ENCODE measurements at places on chromosomes 5 and 9.
A peak's percentile ranks its signal among the peaks of the same experiment; 100 is the strongest.

DNA sequence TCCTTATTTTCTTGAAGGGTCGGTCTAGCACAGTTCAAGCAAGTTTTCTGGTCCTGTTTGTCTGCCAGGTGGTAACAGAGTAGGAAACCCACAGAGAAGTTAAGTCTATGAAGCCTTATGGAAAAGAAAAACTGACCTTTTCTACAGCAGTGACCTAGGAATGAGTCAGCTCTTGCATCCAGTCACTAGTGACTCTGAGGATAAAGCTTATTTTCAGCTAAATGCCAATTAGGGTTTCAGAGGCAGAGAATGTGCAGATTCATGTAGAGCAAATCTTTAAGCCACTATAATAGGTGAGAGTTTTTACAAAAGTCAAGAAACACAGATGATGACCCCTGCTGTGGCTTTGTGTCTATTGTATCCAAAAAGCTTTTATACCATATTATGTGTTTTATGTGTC is 100.7 kb downstream of the CWC27 start:
- DNase-seq = no peak
- no peaks in the 10 kb centered on the region for H3K27me3 ChIP-seq
- no peak overlapping the region for H3K27ac ChIP-seq
- H3K36me3 ChIP-seq = no peaks in the 10 kb centered on the region
- H3K4me1 ChIP-seq = peaks cover 3% of the 10 kb centered on the region

- H3K36me3 ChIP-seq = no peaks in the 10 kb centered on the region
- DNase-seq = no peak
- H3K27me3 ChIP-seq = peaks cover 30% of the 10 kb centered on the region
- no peak overlapping the region for H3K27ac ChIP-seq
- no peak overlapping the region for H3K4me3 ChIP-seq
- peaks cover 7% of the 10 kb centered on the region for H3K4me1 ChIP-seq
Observed at GRCh38 chr9:1007312-1007711, 30.9 kb downstream of the DMRT3 start.

- no peak overlapping the region for H3K27ac ChIP-seq
- H3K4me1 ChIP-seq = no peaks in the 10 kb centered on the region
- H3K36me3 ChIP-seq = no peaks in the 10 kb centered on the region
- DNase-seq = no peak
- no peaks in the 10 kb centered on the region for H3K27me3 ChIP-seq
- no peak overlapping the region for H3K4me3 ChIP-seq
Observed at GRCh38 chr9:119877306-119877705, 508.1 kb upstream of the BRINP1 start.

GRCh38 chr5:132756542-132756941 is 9.3 kb downstream of the CCNI2 start:
- peaks cover 20% of the 10 kb centered on the region for H3K4me1 ChIP-seq
- H3K36me3 ChIP-seq = peaks cover 6% of the 10 kb centered on the region
- H3K27ac ChIP-seq = no peak overlapping the region

DNA sequence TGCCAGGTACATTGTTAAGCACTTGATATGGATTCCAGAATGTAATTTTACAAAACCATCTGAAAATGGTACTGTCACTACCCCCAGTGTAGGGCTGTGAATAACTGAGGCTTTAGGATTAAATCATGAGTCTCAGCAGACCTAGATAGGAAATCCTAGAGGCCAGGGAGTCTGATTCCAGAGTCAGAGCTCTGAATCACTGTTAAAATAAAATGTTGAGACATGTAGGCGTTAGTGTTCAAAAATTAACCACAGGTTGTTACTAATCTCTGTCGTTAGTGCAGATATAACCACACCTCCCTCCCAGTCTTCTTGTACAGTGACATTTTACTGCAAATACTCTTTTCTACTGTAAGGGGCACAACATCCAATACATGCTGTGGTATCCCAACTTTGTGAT is 1828.8 kb downstream of the MAT2B start:
- no peak overlapping the region for H3K4me3 ChIP-seq
- H3K27me3 ChIP-seq = no peaks in the 10 kb centered on the region
- no peaks in the 10 kb centered on the region for H3K36me3 ChIP-seq
- no peaks in the 10 kb centered on the region for H3K4me1 ChIP-seq

- no peaks in the 10 kb centered on the region for H3K36me3 ChIP-seq
- H3K27me3 ChIP-seq = no peaks in the 10 kb centered on the region
- no peak overlapping the region for H3K27ac ChIP-seq
Observed at GRCh38 chr9:137430723-137431415, 7.7 kb downstream of the NOXA1 start.

- no peak for DNase-seq
- peaks cover 2% of the 10 kb centered on the region for H3K4me1 ChIP-seq
- peaks cover 7% of the 10 kb centered on the region for H3K27me3 ChIP-seq
- H3K27ac ChIP-seq = no peak overlapping the region
Observed at GRCh38 chr5:34412736-34413135, 243.4 kb upstream of the RAI14 start.

GRCh38 chr5:67453111-67453905 is 256.7 kb upstream of the CD180 start:
- no peaks in the 10 kb centered on the region for H3K36me3 ChIP-seq
- H3K27me3 ChIP-seq = peaks cover 2% of the 10 kb centered on the region
- H3K27ac ChIP-seq = no peak overlapping the region
- peaks cover 7% of the 10 kb centered on the region for H3K4me1 ChIP-seq

GRCh38 chr9:113375057-113376023 is 1.4 kb downstream of the HDHD3 start:
- H3K27ac ChIP-seq = peak overlapping the region; percentile 75
- no peaks in the 10 kb centered on the region for H3K27me3 ChIP-seq
- H3K4me1 ChIP-seq = peaks cover 12% of the 10 kb centered on the region
- peak; percentile 18 for DNase-seq
- H3K36me3 ChIP-seq = peaks cover 13% of the 10 kb centered on the region

- peak; percentile 85 for DNase-seq
- H3K27me3 ChIP-seq = peaks cover 3% of the 10 kb centered on the region
- H3K36me3 ChIP-seq = peaks cover under 1% of the 10 kb centered on the region
- H3K27ac ChIP-seq = peak overlapping the region; percentile 72
- H3K4me1 ChIP-seq = peaks cover 3% of the 10 kb centered on the region
- H3K4me3 ChIP-seq = peak overlapping the region; percentile 85
Observed at GRCh38 chr9:96686638-96687335, 31.7 kb upstream of the PRXL2C start.

GRCh38 chr9:131736431-131736830 is 3.4 kb downstream of the RAPGEF1 start:
- H3K27ac ChIP-seq = peak overlapping the region; percentile 84
- DNase-seq = peak; percentile 35
- no peaks in the 10 kb centered on the region for H3K27me3 ChIP-seq
- peaks cover 72% of the 10 kb centered on the region for H3K4me1 ChIP-seq

DNA sequence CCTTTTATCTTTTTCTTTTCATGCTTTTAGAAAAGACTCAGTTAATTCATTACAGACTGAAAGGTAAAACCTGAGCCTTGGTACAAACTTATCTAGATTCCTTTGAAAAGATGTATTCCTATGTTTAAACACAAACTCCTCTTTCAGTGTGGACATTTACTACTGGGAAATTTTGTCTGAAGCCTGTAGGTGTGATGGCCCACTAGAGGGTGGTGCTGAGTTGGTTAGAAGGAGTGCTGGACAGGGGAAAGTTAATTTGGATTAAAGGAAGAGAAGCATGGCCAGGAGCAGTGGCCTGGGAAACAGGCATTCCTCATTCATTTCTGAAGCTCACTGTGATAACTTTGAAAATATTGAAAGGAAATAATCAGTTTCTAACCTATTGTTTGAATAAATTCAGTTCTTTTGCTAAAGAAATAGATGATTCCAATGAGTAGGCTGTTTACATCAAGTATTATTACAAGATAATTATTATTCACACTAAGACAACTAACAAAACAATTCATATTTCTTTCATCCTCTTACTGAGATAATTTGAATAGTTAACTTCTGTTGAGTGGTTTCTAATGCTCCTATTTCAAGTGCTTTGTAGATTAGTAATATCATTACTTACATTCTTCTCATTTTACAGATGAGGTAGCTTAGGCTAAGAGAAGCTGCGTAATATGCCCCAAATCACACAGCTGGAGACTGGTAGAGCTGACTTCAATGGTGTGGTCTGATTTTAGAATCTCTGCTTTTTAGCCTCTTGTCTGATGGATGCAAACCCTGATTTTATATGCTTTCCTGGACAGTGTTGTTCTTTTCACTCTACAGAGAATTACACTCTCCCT is 150.9 kb downstream of the ADGRV1 start:
- H3K27ac ChIP-seq = no peak overlapping the region
- DNase-seq = peak; percentile 14
- H3K27me3 ChIP-seq = no peaks in the 10 kb centered on the region
- H3K4me3 ChIP-seq = no peak overlapping the region
- H3K4me1 ChIP-seq = no peaks in the 10 kb centered on the region

DNA sequence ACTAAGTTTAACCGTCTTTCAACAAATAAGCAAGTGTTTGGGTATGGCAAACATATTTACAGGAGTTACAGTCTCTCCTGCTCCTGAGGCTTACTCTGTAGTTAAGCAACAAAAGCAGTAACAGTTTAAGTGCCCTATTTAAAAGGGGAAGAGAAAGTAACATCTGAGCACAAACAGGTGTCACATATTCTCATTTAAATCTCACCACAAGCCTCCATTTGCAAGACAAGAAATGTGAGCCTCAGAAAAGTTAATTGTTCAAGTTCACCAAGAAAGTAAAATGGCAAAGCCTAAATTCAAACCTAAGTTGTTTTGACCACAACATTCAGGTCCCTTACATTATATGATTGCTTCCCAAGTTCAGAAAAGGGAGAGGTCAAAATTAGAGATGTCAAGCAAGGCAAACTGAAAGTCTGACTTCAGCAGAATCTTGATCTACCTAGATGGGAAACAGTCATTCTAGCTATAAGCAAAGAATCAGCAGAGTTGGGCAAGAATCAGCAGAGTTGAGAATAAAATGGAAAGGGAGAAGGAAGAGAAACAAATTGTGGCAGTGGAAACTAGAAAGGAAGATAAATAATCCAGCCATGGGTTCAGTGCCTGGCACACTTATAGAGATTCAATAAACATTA is 93.4 kb downstream of the STRBP start:
- H3K27ac ChIP-seq = no peak overlapping the region
- peaks cover 7% of the 10 kb centered on the region for H3K4me1 ChIP-seq
- DNase-seq = no peak
- no peaks in the 10 kb centered on the region for H3K27me3 ChIP-seq

GRCh38 chr5:96565582-96566265 is 96.5 kb upstream of the CAST start:
- peaks cover 11% of the 10 kb centered on the region for H3K4me1 ChIP-seq
- no peak for DNase-seq
- no peak overlapping the region for H3K4me3 ChIP-seq
- H3K27ac ChIP-seq = no peak overlapping the region
- H3K36me3 ChIP-seq = no peaks in the 10 kb centered on the region
- H3K27me3 ChIP-seq = peaks cover 5% of the 10 kb centered on the region

DNA sequence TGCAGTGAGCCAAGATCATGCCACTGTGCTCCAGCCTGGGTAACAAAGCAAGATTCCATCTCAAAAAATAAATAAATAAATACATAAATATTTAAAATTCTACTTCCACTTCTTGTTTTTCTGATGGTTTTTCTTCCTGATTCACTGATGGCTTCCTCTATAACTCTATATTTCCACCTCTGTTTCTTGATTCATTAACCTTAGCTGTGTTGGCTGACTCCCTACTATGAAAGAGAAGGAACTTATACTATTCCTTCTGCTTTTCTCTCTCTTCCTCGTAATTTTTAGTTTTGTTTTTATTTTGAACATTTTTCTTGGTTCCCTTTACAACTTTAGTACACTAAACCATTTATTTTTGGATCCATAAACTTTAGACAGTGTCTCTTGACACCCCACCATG is 103.5 kb downstream of the MAMDC2 start:
- H3K4me1 ChIP-seq = no peaks in the 10 kb centered on the region
- no peaks in the 10 kb centered on the region for H3K36me3 ChIP-seq
- DNase-seq = no peak
- H3K27me3 ChIP-seq = peaks cover 2% of the 10 kb centered on the region

DNA sequence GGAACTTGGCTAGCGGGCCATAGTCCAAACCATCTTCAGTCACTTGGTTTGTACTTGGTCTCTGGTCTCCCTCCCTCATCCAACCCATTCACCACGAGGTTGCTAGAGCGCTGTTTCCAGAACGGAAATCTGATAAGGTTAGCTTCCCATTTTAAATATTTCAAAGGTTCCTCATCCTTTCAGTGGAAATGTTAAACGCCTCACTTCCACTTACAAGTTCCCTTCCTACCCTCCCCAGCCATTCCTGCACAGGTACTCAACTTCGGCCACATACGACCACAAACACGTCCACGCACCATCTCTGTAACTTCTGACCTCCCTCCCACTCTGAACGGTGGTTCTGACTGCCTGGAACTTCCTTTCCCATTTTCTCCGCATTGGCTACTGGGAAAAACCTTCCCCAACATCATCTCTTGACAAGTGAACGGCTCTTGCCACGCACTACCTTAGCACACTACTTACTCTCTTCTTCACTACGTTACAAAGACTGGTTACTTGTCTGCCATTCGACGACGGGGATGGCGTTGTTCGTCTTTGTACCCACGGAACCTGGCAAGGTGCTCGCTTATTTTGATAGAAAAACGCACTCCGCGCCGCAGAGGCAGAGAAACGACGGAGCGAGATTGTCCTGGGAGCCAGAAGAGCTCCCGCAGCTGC is 629 bp downstream of the CCNH start:
- H3K27ac ChIP-seq = peak overlapping the region; percentile 95
- H3K4me3 ChIP-seq = peak overlapping the region; percentile 95
- H3K4me1 ChIP-seq = peaks cover 38% of the 10 kb centered on the region
- H3K27me3 ChIP-seq = no peaks in the 10 kb centered on the region

- no peaks in the 10 kb centered on the region for H3K27me3 ChIP-seq
- no peak overlapping the region for H3K27ac ChIP-seq
- no peaks in the 10 kb centered on the region for H3K36me3 ChIP-seq
Observed at GRCh38 chr5:25020454-25020853, 375.7 kb upstream of the CDH10 start.
